LoVo (cell line): ENCODE measurements at places on chromosomes 5 and 9.

DNA sequence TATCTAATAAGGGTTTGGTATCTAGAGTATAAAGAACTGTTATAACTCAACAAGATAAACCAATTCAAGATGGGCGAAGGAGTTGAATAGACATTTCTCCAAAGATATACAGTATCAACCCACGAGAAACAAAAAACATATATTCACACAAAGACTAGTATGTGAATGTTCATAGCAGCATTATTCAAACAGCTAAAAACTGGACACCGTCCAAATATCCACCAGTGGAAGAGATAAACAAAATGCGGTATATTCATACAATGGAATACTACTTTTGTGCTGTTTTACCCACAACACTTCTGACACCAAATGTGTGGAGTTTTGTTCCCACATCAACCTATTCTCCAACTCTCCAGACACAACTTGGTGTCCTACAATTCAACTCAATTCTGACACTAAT is 33.1 kb downstream of the EGR1 start:
- no peak for DNase-seq

GRCh38 chr5:154238776-154239481 is 48.4 kb downstream of the GALNT10 start:
- DNase-seq = no peak

DNA sequence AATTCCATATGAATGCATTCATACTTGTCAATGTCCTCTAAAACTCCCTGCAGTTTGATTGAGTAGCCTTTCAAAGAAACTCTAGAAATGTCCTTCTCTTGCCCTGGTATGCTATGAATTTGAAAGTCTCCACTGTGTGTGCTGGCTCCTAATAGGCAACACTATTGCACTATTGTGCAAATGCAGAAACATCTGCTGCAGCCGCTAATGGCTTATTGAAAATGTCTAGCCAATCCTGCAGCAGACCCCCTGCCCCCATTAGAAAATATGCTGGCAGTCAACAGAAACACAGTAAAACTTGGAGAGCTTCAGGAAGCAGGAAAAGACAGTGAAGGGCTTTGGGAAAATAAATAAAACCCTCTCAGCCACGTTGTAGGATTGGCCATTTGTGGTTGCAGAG is 87.3 kb upstream of the GRAMD2B start:
- no peak for DNase-seq

DNA sequence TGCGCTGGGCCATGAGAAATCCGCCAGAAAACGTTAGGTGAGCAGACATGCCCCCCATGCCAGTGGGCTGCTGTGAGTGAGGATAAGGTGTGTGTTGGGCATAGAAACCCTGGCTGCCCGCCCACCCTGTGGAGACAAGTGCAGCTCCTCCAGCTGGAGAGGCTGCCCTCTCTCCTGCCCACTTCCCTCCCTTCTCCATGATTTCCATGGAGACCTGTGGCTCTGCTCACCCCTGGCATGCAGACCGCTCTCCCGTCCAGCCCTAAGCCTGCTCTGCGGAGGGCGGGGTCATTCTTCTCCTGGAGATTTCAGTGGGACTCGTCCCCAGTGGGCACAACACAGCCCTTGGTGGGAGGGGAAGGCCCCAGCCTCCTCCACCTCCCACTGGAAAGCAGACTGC is 133.0 kb upstream of the FAM120A start:
- DNase-seq = no peak

GRCh38 chr9:93037476-93037971 is 21.0 kb upstream of the SUSD3 start:
- DNase-seq = no peak

- peak; percentile 23 for DNase-seq
Measured at GRCh38 chr5:132674671-132675506, 1.1 kb downstream of the IL4 start.

DNA sequence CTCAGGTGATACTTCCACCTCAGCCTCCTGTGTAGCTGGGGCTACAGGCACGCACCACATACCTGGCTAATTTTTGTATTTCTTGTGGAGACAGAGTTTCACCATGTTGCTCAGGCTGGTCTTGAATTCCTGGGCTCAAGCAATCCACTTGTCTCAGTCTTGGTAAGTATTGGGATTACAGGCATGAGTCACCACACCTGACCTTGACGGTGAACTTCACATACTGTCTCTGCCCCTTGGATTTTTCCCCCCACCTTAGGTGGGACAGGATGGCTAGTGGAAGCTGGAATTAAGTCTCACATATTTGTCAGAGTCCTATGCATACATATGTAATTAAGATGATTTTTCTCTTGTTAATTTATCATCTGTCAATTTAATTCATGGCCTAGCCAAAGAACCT is 20.9 kb upstream of the RFK start:
- no peak for DNase-seq

GRCh38 chr5:131684595-131684994 is 49.6 kb upstream of the RAPGEF6 start:
- no peak for DNase-seq

- DNase-seq = no peak
Measured at GRCh38 chr5:39301406-39301805, 62.9 kb downstream of the C9 start.

- DNase-seq = no peak
Measured at GRCh38 chr9:4933177-4933576, 51.9 kb upstream of the JAK2 start.

DNA sequence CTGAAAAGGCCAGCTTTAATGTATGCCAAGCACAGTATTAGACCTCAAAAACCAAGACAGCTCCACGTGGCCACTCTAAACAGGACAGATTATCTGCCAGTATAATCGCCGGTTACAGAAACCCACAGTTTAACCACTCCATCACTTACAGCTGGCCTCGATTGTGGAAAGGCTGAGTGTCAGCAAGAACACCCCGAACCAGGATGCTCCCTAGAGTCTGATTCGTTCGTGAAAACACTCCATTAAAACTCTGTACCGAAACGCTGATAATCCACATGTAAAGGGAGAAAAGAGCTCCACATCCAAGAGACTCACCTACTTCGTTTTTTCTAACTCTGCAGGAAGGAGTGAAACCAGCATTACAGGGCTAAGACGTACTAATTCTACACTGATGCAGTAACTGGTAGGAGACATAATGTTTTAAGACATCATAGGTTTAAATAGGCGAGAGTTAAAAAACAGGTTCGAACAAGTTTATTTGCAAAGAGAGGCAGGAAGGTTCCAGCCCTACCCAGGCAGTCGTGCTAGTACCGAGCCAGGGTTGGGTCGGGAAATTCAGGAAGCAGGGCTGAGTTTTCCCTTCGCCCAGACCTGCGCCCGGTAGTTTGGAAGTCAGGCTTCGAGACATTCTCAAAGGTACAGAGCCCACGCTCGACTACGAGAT is 949 bp downstream of the SERINC5 start:
- DNase-seq = no peak

- no peak for DNase-seq
Measured at GRCh38 chr9:94563548-94563947, 8.7 kb downstream of the PCAT7 start.

DNA sequence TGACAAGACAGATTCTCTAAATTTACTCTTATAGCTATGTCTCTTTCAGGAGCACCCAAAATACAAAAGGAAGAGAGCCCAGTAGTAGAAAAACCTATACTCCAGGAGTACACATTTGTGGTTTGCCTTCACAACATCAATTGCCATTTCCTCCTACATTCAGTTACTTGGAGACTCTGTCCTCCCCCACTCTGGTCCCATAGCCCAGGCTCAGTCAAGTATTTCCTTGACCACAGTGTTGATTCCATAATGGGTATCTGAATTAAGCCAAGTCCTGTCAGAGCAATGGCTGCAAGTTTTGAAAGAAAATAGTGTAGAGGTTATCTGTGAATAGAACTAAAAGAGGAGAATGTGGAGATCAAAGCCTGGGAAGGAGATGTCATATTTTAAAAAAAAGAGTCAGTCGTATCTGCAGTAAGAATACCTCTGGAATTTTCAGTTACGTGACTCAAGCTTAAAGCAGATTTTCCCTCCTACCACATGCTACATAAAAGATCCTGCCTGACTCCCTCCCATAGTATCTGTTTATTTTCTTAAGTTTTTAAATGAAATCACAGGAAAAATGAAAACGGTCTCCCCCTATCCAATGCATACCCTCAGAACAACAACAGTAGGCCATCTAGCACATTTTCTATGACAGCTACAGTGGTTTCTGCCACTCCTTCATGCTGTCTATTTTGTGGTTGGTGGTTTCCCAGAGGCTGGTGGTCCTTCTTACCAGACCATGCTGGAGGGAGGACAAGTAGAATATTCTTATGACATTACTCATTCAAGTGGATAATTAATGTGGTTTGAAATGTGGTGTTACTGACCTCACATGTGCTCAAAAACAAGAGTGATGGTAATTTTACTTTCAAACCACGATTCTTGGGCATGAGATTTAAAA is 249.7 kb upstream of the TMEM161B start:
- no peak for DNase-seq
